Globus pallidus (tissue), 1 donor: ENCODE measurements at places on chromosomes 7 and 10.

GRCh38 chr7:22864855-22865601 is 42.4 kb upstream of the TOMM7 start:
- DNase-seq, result no peak

DNA sequence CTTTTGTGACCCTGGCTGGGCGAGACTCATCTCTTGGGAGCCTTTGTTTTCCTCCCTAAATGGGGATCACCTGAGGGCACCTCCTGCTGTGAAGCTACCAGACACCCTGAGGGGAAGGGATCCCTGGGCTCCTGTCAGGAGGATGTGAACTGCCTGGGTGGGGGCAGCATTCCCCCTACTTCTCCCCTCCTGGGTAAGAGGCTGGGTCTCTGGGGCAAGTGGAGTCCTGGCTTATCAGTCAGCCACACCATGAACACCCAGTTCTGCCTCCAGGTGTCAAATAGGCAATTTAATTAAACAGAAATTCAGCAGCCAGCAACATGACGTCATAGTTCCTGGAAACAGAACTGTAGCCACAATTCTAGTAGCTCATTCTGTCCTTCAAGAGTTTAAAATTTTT is 97.7 kb upstream of the RET start:
- DNase-seq, result no peak

- DNase-seq, result no peak
These were observed 292.5 kb downstream of the GALNT17 start for GRCh38 chr7:71424166-71425035.

GRCh38 chr10:63093227-63093626 is 39.9 kb upstream of the NRBF2 start:
- no peak for DNase-seq

DNA sequence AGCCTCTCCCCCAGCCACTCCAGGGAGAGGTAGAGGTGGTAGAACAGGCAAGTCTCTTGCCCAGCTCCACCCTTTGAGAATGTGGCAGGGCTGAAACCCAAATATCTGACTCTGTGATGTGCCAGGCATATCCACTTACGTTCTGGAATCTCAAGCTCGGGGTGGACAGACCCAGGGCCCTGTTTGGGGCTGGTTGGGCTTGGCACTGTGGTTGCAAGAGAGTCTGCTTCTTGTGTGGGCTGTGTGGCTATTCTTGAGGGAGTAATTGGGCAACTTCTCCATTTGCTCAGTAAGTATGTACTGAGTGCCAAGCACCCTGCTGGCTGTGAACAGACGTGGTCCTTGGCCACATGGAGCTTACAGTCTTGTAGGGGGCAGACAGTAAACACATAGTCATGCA is 4.7 kb downstream of the UBTD1 start:
- DNase-seq, result no peak

GRCh38 chr10:70510904-70511303 is 32.3 kb downstream of the PALD1 start:
- no peak for DNase-seq

GRCh38 chr10:106513352-106513771 is 651.1 kb downstream of the SORCS1 start:
- DNase-seq, result peak; percentile 88

GRCh38 chr10:77090381-77091356 is 546.9 kb downstream of the KCNMA1 start:
- DNase-seq, result no peak

DNA sequence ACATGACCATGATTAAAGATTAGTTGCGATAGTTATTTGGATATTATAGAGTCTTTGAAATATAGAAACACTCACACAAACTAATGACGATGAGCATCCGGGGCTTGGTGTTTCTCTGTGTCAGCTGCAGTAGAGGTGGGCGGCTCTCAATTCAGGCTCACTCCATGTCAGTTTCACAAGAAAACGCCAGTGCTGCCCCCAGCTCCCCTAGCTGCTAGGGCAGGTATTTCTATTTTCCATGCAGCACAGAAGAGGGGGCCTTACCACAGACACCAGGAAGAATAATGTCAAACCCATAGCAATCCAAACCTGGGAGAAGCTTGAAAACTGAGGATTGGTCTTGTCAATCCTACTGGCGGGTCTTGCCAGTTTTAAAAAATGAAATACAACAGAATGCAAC is 197.1 kb downstream of the PHTF2 start:
- DNase-seq, result no peak

DNA sequence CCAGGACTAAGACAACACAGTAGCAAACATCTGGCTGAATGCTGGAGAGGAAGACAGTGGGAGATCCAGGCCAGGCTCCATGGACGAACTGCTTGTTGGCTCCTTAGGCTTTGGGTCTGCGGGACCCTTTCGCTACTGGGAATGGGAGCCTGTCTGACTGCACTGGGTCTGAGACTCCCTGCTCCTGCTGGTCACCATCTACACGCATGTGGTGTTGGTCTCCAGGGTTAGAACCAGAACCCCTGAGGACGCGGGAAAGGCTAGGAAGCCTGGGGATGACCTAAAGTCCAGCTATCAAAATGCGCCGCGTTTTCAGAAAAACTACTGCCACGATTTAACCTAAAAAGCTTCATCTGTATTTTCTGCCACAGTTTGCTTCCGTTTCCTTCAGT is 817 bp upstream of the DNAJB6 start:
- DNase-seq, result no peak

GRCh38 chr7:149071641-149072437 is 18.7 kb downstream of the ZNF786 start:
- no peak for DNase-seq

DNA sequence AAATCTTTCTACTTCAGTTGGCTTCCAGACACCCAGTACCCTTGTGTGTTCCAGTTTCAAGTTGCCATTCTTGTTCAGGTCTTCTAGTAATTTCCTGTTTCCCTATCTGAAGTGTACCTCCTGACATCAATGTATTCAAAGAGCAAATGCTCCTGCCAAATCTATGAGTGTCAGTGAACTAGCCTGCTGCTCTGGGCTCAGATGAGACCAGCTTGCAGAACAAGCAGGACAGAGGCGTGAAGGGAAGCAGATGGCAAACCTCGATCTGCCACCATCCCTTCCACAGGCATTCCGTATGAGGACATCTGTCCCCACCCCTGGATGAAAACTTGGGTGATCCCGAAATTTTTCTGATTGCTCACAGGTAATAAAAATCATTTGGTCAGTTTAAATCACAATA is 4.4 kb upstream of the MPP7 start:
- DNase-seq, result no peak
